ENCODE measurements at places on chromosomes 1 and 21.

DNA sequence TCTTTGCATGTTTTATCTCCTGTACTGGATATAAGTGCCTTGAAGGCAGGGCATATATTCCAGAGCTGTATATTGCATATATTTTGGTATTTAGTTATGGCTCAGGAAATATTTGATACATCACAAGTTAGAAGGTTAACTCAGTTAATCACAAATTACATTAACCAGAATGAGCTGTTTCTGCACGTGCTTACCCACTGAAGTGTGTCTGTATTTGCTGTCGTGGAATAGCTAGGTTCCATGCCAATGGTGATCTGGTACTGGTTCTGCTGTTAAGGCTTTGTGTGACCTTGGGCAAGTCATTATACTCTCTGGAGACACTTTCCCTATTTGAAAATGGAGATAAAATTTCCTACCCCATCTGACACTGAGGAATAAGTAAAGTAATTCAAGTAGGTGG lies 50.7 kb downstream of the OSBPL9 start:
- no peak for DNase-seq

- no peak for DNase-seq
Observed at GRCh38 chr1:58899587-58900271, 115.9 kb upstream of the JUN start.

GRCh38 chr1:153790966-153791647 lies 15.9 kb downstream of the SLC27A3 start:
- no peak for DNase-seq

DNA sequence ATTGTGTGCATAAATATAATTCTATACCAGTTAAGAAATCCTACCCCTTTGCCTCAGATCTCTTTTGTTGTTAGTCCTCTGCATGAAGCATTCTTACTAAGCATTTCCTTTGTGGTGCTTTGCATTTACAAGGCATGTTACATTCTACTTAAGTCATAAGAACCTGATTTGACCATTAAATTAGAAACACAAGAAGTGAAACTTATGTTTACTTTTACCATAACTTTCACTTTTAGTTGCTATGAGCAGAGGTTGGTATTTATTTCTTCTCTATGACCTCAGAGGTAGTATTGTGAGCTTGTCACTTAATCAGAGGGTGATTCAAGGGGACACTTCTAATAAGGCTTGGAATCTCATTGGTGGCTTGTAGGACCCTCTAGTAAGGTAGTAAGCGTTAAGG lies 9.0 kb downstream of the FAM20B start:
- no peak for DNase-seq

GRCh38 chr1:43312663-43313515 lies 12.1 kb downstream of the TIE1 start:
- DNase-seq: no peak

- no peak for DNase-seq
Observed at GRCh38 chr1:37078866-37079265, 44.6 kb upstream of the GRIK3 start.

DNA sequence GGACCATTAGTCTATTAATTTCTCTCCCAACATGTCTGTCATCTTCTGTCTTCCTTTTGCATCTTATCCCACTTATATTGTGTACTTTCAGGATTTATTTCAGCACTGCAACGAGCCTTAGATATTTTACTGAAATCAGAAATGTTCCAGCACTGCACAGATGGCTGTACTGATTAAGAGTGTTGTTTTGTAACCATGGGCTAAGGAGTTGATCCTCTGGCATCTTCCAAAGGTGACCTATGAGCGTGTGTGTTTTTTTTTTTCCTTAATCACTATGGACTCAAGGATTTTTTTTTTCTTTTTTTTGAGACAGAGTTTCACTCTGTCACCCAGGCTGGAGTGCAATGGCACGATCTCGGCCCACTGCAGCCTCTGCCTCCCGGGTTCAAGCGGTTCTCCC lies 7.1 kb upstream of the DDX59 start:
- no peak for DNase-seq

- no peak for DNase-seq
Observed at GRCh38 chr1:205926636-205927035, 16.6 kb downstream of the SLC26A9 start.

- DNase-seq: no peak
Observed at GRCh38 chr1:85374160-85374559, 90.8 kb downstream of the DDAH1 start.

DNA sequence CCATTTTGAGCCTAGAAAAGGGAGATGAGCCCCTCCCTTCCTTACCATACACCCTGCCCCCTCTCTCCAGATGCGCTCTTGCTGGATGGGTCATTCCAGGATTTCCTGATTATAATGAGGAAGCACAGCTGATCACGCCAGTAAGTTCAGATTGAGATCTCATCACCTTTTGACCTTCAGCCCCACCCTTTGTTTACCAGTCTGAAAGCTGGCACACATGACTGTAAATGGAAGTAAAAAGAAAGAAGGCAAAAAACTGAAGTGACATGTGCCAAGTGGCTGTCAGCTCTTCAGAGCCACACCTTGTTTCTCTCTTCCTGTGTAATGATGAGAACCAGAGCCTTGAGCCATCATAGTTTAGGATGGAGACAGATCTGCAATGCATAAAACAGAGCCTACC lies 27.9 kb downstream of the S1PR1 start:
- DNase-seq: no peak

DNA sequence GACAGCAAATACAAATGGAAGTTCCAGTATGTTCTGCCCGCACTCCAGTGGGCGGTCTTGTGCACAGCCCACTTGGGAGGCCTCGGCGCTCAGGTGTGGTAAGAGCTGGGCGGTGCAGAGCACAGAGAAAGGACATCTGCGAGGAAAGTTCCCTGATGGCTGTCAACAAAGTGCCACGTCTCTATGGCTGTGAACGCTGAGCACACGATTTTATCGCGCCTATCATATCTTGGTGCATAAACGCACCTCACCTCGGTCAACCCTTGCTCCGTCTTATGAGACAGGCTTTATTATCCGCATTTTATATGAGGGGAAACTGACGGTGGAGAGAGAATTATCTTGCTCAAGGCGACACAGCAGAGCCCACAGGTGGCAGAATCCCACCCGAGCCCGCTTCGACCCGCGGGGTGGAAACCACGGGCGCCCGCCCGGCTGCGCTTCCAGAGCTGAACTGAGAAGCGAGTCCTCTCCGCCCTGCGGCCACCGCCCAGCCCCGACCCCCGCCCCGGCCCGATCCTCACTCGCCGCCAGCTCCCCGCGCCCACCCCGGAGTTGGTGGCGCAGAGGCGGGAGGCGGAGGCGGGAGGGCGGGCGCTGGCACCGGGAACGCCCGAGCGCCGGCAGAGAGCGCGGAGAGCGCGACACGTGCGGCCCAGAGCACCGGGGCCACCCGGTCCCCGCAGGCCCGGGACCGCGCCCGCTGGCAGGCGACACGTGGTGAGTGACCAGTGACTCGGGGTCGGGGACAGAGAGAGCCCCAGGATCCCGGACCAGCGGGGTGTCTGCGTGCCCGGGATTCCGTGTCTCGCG lies at the start of gene IL12RB2:
Gene IL12RB2 (plus strand): TSS at position 623 of the 810 bp plus-strand sequence. CDS start 12,496 bp downstream, outside the sequence.
- no peak for DNase-seq

- no peak for DNase-seq
Observed at GRCh38 chr1:184716158-184716557, 38.5 kb downstream of the EDEM3 start.

GRCh38 chr1:172513479-172513878 lies 19.5 kb upstream of the SUCO start:
- DNase-seq: no peak

DNA sequence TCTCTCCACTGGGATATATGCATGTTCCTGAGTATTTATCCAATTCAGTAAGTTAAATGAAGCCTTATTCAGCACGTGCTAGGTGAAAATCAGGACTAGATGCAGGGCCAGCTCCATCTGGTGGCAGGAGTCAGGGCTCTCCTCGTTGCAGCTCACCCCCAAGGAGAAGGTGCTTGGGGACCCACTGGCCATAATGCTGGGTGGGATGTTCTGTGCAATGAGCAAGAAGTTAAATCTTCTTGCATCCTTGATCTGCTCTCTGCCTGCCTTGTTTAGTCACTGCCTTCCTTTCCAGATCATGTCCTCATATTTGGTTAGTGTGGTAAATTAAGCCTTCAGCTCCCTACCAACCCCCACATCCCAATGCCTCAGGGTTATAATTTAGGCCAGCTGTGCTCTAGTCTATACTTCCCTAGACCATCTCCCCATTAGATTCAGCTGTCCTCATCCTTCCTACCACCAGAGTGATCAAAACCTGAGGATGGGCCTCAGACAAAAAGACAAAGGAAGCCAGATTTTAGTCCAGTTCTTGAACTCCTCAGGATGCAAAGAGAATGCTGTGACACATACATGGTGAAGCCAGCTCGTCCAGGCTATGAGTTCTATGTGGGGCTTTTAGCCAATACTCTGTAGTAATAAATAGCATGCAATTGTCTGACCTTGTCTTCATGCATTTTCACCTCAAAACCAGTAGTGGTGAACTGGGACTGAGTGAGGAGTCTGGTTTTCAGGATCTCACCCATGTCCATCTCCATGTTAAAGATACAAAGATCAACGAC lies 55.9 kb downstream of the SEC16B start:
- DNase-seq: no peak

- DNase-seq: no peak
Observed at GRCh38 chr1:164693564-164694359, 134.8 kb downstream of the PBX1 start.

GRCh38 chr1:98761219-98761865 lies 99.8 kb downstream of the SNX7 start:
- DNase-seq: no peak

GRCh38 chr1:91217911-91218310 lies 186.7 kb downstream of the HFM1 start:
- no peak for DNase-seq

DNA sequence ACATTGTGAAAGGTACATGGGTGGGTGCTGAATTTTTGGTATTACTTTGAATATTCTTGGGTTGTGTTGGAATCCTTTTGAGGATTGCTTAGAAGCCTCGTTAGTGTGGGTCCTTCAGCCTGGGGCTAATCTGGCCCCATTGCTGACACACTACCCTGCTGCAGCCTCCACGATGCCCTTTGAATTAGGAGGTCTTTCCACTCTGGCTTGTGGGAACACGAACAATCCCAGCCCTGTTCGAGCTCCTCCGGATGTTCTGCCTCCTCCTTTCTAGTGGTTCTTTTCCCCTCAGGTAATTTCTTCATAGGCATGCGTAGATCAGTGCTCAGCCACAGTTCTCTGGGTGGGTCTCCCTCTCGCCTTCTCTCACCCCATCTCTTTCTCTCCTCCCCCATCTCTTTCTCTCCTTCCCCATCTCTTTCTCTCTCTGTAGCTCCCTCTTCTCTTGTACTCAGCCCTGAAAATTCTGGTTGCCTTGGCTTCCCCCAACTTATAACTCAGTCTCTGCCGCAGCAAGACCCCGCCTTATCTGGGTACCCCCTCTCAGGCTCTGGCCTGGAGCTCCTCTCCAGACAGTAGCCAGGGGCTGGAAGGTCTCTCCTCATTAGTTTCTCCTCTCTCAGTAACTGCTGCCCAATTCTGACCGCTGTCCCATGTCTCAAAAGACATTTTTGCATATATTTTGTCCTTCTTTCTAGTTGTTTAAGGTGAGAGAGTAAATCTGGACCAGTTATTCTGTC lies 46.0 kb upstream of the SLC19A1 start:
- no peak for DNase-seq

- no peak for DNase-seq
Observed at GRCh38 chr1:232291681-232292080, 338.3 kb downstream of the SIPA1L2 start.

GRCh38 chr1:228933753-228934152 lies 198.5 kb downstream of the RHOU start:
- no peak for DNase-seq

GRCh38 chr1:46130606-46131005 lies 1.8 kb downstream of the PIK3R3 start:
- DNase-seq: no peak

GRCh38 chr1:160789702-160790611 lies 6.0 kb upstream of the LY9 start:
- DNase-seq: no peak

GRCh38 chr1:2251786-2252185 lies 23.7 kb downstream of the SKI start:
- DNase-seq: peak; percentile 78

- DNase-seq: no peak
Observed at GRCh38 chr1:231546693-231547092, 18.2 kb downstream of the TSNAX start.

GRCh38 chr1:50750021-50750619 lies 209.9 kb downstream of the FAF1 start:
- DNase-seq: no peak

DNA sequence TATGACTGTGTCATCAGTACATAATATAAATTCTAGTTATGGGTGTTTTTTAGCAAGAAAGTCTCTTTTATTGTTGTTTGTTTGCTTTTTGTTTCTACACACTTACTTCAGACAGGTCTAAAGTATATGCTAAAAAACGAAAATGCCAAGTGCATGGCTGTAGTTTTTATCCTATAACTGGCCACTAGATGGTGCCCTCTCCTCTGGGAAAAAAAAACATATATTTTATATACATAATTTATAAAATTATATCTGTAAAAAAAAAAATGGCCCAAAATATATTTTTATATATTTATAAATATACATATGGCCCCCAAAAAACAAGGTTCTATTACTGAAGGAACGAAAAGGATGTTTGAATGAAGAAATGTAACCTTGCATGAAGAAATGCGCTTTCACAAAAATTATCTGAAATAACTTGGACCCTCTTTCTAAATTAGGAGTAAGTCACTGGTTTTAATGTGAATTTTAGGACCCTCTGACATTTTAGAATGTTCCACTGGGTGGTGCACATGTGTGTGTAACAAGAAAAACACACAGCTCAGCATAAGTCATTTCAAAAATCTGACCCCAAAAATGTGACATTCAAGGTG lies 93.5 kb downstream of the TTLL7 start:
- DNase-seq: no peak
